ENCODE measurements at places on chromosomes 1 and 21. TPM values are rescaled to one million over a fixed set of nuclear protein-coding genes. Genes with fewer than 3 reads are reported as not detected.

- DNase-seq, result peak; percentile 78
- no peak overlapping the region for H3K27ac ChIP-seq
- peaks cover 17% of the 10 kb centered on the region for H3K27me3 ChIP-seq
- no peaks in the 10 kb centered on the region for H3K4me1 ChIP-seq
Observed at GRCh38 chr1:204162494-204163074, 3.6 kb downstream of the REN start.

The OR2L3 gene
- 0.10 TPM for total RNA-seq

- H3K27ac ChIP-seq, result peak overlapping the region; percentile 57
- peaks cover 78% of the 10 kb centered on the region for H3K4me1 ChIP-seq
- H3K36me3 ChIP-seq, result no peaks in the 10 kb centered on the region
Observed at GRCh38 chr1:145961109-145961424, 3.2 kb upstream of the LIX1L start.

DNA sequence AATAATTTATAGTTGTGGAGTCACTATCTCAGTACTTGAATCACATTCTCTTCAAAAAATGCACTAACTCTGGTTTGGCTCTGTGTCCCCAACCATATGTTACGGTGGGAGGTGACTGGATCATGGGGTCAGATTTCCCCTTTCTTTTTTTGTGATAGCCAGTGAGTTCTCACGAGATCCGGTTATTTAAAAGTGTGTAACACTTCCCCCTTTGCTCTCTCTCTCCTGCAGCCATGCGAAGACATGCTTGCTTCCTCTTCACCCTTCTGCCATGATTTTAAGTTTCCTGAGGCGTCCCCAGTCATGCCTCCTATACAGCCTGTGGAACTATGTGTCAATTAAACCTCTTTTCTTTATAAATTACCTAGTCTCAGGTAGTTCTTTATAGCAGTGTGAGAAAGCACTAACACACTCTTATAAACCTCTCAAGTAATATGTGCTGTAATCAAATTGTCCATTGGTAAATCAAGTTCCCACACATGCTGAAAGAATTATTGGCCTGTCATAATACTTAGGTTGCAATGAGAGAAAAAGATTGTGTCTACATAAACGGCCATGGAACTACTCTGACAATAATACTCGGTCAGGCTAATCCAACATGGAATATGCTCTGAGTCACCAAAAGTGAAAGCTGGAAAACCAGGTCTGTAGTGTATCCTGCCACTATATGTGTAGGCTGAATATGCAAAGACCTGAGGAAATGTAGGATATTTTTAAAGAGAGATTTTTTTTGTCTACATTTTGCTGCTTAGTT is 107.5 kb downstream of the SLC44A5 start:
- peak; percentile 2 for DNase-seq
- no peaks in the 10 kb centered on the region for H3K4me1 ChIP-seq
- H3K27ac ChIP-seq, result no peak overlapping the region
- H3K4me3 ChIP-seq, result no peak overlapping the region
- no peaks in the 10 kb centered on the region for H3K27me3 ChIP-seq
- no peaks in the 10 kb centered on the region for H3K36me3 ChIP-seq
